WTC11 (cell line): ENCODE measurements at places on chromosomes 16 and 17. TPM values are rescaled to one million over a fixed set of nuclear protein-coding genes. Genes with fewer than 3 reads are reported as not detected.

Gene TAT
- 0.66 to 0.89 TPM (median 0.68 TPM) in 3 replicates for total RNA-seq

Gene TMEM114
- total RNA-seq = 0.37 to 1.1 TPM (median 0.60 TPM) in 3 replicates

DNA sequence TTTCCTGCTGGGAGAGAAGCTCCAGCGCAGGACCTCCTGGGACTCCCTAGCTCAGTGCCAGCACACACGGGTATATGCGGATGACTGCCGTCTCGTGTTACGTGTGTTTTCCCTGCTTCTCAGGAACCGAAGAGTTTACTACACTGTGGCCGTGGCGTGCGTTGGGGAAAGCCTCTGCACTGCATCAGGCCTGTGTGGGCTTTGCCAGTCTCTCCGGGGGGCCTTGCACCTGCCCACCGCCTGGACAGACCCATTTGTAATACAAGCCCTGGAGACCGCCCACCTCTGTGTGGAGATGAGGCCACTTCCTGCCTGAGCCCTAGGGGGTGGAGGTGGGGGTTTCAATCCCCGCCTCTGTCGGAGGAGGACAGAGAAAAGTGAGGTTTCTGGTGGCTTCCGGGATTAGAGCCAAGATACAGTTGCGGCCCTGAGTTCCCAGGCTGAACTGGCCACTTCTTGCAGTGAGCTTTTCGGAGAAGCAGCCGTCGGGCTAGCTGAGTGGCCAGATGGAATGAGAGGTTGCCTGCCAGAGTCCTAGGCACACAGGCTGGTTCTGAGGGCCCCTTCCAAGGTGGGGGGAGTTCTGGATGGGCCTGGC, 43.4 kb upstream of the GSE1 start:
- peaks cover 7% of the 10 kb centered on the region for H3K36me3 ChIP-seq
- DNase-seq = no peak
- H3K4me1 ChIP-seq = peaks cover 78% of the 10 kb centered on the region
- no peaks in the 10 kb centered on the region for H3K27me3 ChIP-seq
- H3K4me3 ChIP-seq = no peak overlapping the region

- DNase-seq = no peak
- H3K27me3 ChIP-seq = no peaks in the 10 kb centered on the region
- H3K4me1 ChIP-seq = 0 out of 2 replicates have a peak, but pooled peaks cover 3% of the 10 kb centered on the region
These were observed 41.1 kb downstream of the KLHDC4 start for GRCh38 chr16:87724490-87725291.

- no peak overlapping the region for H3K27ac ChIP-seq
- no peaks in the 10 kb centered on the region for H3K27me3 ChIP-seq
- DNase-seq = no peak
- H3K4me1 ChIP-seq = peaks cover 48% of the 10 kb centered on the region
These were observed 12.3 kb upstream of the SLC7A5 start for GRCh38 chr16:87881324-87882200.

DNA sequence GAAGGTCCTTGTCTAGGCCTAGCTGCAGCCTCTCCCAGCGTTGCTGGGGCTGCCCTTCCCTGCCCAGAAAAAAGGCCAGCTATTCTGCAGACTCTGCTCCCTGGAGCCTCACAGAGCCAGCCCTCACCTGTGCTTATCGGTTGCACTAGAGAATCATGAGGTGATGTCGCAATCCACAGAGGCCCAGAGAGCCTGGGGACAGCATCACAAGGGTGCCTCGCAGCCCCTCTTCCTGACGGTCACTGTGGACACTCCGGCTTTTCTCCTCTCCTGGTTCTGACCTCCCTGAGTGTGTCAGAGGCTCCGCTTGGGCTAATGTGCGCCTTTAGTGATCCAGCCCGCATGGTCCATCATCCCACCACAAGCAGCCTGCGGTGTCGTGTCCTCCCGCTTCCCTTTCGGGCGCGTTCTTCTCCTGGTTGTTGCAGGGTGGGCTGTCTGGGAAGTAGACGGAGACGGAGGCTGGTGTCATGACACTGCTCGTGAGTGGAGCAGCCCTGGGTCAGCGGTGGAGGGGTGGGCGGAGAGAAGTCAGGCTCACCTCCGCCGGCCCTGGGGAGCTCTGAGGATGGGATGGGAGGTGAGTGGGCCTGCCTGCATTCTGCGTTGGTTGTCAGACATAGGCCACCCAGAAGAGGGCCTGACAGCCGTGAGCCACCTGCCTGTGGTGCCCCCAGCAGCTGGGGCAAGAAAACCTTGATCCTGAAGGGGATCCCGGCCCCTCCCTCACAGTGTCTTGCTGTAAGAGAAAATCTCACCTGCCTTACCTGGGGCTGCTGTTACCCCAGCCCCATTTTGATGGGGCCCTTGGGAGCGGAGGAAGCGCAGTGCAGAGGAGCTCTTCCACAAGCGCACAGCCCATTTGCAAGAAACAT, 165.9 kb upstream of the CHMP6 start:
- no peak for DNase-seq
- H3K4me1 ChIP-seq = peaks cover 26% of the 10 kb centered on the region
- H3K27ac ChIP-seq = no peak overlapping the region; the same call in 1 of the 2 replicates
- no peaks in the 10 kb centered on the region; the same call in 1 of the 2 replicates for H3K36me3 ChIP-seq
- H3K4me3 ChIP-seq = no peak overlapping the region
- no peaks in the 10 kb centered on the region for H3K27me3 ChIP-seq
